ENCODE measurements at places on chromosomes 6 and 20. TPM values are rescaled to one million over a fixed set of nuclear protein-coding genes. Genes with fewer than 3 reads are reported as not detected.

ZNFX1 gene
- 15.5 TPM for total RNA-seq

RAET1G gene
- not detected for total RNA-seq

CST4 gene
- not detected for total RNA-seq

HLA-DMB gene
- total RNA-seq = 2.3 TPM

COQ3 gene
- 9.9 TPM for total RNA-seq

CST5 gene
- total RNA-seq = not detected

RAET1L gene
- total RNA-seq = 0.23 TPM

HLA-DQA1 gene
- total RNA-seq = 0.92 TPM

CNR1 gene
- total RNA-seq = 162 TPM

FOXC1 gene
- total RNA-seq = 5.1 TPM

HLA-DOB gene
- not detected for total RNA-seq
